ENCODE measurements at places on chromosomes 6 and 20.
A peak's percentile ranks its signal among the peaks of the same experiment; 100 is the strongest.

GRCh38 chr20:55538261-55538908 is 466.9 kb downstream of the CBLN4 start:
- DNase-seq, result no peak

DNA sequence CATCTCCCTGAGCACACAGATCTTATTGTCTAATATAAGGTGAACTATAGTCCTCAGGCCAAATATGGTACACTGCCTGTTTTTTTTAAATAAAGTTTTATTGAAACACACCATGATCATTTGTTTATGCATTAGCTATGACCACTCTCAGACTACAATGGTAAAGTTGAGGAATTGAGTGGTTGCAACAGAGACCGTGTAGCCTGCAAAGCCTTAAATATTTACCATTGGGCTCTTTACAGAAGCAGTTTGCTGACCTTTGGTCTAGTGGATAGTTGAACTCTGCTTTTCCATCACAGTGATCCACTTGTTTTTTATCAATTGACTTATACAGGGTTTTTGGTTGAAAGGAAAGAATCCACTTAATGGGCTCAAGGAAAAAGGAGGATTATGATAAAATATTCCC is 27.3 kb upstream of the METTL24 start:
- DNase-seq, result no peak

DNA sequence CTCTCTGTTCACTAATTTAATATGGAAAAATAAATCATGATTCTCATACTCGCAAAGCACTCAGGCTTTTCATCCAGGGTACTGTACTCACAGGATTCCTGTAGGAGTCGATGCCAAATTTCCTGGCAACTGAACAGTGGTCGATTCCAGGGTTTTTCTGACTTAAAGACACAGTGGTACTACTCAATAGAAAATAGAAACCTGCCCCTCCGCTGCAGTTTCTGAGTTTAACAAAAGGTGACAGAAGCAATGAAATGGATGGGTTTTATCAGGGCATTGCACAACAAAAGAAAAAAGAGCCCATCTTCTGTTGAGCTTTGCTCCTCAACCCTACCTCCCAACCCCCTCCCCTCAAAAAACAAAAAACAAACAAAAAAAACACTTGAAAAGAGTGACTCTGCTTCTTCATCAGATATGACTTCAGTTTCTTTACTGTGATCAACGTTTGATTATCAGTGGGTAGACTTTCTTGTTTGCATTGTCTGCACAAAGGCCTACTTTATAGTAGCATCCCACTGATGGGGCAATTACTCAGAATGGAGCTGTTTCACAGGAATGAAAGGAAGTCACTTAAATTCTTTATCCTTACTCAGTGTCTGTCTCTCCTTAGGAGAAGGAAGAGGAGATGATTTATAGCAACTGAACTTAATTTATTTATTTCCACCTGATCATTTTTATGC is 96.2 kb upstream of the FOXO3 start:
- no peak for DNase-seq

DNA sequence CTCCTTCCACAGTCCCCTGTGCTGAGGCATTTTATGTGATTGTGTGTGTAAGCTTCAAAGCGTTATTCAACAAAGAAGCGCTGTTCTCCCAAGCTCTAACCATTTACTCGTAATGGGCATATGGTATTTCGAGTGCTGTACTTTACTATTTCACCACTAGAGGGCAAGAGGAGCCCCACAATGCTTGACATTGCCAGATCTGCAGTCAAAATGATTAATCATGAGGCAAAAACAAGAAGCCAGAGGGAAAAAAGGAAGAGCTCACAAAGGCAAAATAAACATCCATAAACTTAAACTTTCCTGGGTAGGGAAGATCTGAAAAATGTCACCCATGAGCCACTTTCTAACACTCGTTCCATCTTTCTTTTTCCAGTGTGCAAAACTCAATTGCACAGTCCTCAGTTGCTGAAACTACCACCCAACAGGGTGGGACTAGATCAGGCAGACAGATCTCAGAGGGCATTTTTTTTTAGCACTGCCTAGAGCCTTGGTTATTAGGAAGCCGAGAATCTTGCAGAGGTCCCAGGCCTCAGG is 215.0 kb upstream of the PLCB4 start:
- DNase-seq, result no peak

DNA sequence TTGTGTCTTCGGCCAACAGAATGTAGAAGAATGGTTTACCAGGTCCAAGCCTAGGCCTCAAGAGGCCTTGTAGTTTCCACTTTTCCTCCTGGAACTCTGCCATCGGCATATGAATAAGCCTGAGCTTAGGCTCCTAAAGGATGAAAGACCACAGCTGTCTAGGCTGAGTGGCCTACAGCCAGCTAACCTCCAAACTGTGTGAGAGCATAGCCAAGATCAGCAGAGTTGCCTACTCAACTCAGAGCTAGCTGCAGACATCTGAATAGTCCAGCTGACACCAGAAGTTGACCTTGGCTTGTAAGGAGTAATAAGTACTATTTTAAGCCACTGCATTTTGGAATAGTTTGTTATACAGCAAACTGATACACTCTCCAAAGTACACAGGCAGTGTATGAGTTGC is 52.6 kb upstream of the SMIM29 start:
- no peak for DNase-seq

- DNase-seq, result no peak
Observed at GRCh38 chr6:903761-904160, 210.8 kb upstream of the EXOC2 start.

DNA sequence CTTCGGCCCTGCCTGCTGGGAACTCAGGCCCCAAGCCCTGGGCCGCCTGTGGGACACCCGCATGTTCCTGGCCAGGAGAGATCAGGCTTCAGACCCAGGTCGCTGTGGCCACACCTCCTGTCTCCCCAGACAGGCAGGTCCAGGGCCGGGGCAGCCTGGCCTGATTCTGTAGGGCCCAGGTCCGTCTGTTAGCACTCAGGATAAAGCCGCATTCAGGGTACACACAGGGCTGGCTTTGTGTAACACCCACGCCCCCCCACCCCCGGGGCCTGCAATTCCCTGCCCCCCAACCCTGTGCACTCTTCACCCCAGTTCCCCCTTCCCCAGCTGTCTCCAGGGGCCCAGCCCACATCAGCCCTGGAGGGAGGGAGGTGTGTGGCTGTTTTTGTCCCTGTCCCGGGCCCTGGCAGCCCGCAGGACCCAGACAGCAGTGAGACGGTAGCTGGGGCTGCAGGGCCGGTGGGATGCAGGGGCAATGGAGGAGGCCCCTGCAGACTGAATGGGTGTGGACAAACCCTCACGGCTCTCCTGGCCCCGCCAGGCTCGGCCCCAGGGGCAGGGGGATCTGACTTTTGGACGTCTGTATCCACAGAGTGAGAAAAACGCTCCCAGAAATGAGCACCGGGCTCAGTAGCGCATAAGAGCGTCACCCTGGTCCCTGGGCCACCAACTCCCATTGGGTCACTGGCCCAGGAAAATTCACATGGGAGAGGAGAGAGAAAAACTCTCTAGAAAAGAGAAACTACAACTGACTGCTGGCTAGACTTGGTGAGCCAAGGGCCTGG is 42.4 kb upstream of the ZBP1 start:
- DNase-seq, result no peak

GRCh38 chr20:52974179-52974594 is 2.0 kb downstream of the TSHZ2 start:
- peak; percentile 34 for DNase-seq

DNA sequence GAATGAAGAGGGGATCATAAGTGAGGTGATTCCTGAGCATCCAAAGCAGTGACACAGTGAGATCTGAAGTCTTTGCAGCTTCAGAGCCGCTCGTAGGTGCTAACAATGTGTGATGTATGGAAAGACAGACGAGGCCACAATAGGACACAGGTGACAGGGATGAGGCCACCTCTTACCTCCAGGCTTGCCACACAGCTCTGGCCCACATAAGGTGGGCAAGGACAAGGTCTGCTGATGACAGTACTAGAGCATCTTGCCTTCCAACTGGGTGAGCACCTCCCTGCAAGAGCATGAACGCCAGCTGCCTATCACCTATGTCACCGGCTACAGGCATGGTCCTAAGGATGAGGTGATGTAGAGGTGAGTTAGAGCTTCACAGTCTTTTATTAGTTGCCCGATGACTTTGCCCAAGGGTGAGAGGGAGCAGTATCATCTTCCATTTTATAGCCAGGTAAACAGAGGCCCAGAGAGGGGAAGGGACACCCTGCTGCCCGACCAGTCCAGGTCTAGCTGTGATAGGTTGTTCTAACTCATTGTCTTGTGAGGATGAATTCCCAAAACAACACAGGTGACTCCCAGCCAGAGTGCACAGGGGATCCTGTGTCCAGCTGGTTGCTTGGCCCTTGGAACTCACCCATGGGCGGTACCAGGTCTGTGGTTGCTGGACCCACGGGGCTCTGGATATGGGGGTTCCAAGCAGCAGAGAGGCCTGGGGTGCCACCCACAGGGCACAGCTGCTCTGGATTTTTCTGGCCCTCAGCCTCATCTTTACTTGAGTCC is 6.2 kb upstream of the TGM6 start:
- DNase-seq, result no peak

DNA sequence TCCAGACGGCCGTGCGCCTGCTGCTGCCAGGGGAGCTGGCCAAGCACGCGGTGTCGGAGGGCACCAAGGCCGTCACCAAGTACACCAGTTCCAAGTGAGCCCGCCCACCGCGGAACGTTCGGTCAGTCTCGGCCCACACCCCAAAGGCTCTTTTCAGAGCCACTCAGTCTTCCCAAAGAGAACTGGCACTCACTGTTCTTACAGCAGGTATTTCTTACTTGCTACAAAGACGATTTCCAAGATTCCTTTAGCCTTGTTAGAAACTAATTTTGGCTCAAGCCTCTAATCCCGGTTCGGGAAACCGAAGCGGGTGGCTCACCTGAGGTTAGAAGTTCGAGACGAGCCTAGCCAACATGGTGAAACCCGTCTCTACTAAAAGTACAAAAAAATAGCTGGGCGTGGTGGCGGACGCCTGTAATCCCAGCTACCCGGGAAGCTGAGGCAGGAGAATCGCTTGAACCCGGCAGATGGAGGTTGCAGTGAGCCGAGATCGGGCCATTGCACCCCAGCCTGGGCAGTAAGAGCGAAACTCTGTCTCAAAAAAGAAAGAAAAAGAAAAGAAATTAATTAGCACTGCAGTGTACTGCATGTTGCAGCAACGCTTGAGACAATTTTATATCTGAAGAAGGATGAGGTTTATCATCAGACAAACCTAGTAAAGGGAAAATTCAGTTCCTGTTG is 73.1 kb downstream of the OR2B2 start:
- DNase-seq, result peak; percentile 28

- no peak for DNase-seq
Observed at GRCh38 chr20:20083807-20084206, 31.5 kb downstream of the CFAP61 start.

- DNase-seq, result no peak
Observed at GRCh38 chr6:37375376-37375775, 21.6 kb downstream of the RNF8 start.

GRCh38 chr6:18245642-18246041 is 18.7 kb downstream of the DEK start:
- peak; percentile 30 for DNase-seq

DNA sequence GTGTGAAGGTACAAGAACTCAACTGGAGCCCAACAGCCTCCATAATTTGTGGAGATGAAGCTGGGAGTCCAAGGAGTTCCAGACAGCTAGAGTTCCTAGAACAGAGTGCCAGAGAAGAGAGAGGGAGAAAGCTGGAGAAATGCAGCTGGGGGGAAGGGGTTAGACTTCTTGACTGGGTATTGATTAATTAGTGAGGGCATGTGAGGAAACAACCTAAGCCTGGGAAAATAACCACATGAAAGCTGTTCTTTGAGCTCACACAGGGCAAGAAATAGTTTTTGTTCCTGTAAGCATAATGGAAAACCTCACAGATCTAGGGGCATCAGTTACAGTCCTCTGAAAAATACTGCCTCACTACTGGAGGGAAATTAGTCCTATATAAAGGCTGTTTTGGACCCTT is 230.5 kb upstream of the FKBP1C start:
- DNase-seq, result no peak

GRCh38 chr6:147055821-147056392 is 148.3 kb upstream of the STXBP5 start:
- no peak for DNase-seq

DNA sequence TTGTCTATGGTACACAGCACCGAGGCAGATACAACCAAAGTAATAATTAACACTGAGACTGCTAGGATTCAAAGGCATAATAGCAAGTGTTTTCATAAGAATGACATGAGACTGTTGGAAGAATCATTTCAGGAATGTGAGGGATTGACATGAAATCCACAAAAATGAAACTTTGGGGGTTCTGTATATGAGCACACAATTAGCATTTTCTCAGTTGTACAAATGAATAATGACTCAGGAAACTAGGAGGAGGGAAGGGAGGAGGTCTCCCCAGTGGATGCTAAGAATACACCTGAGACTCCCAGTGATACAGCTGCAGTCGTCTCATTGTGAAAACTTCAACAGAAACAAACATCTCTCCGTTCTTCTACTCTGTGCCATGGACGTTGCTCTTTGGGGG is 428.4 kb upstream of the PLCB4 start:
- no peak for DNase-seq

GRCh38 chr20:57874141-57874540 is 164.3 kb upstream of the PMEPA1 start:
- DNase-seq, result no peak

GRCh38 chr20:62241506-62241905 is 3.2 kb downstream of the OSBPL2 start:
- no peak for DNase-seq

DNA sequence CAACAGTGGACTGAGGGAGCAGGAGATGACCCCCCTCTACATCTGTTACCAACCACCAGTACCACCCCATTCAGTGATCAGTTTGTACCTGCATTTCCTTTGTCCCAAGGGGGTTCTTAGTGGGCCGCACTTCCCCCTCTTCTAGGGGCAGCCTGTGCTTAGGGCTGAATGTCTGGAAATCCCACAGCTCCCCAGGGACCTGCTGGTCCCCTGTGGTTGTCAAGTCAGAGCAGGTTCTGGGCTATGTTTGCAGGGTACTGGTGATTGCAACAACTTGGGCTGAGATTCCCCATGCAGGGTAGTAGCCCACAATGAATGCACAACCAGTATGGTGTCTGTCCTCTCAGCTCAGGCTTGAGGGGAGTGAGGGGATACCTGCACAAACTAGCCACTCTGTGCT is 39.7 kb upstream of the COL10A1 start:
- no peak for DNase-seq

- DNase-seq, result no peak
Observed at GRCh38 chr20:63136296-63136695, 79.6 kb downstream of the YTHDF1 start.

GRCh38 chr6:153511896-153512496 is 380.9 kb upstream of the RGS17 start:
- DNase-seq, result no peak

DNA sequence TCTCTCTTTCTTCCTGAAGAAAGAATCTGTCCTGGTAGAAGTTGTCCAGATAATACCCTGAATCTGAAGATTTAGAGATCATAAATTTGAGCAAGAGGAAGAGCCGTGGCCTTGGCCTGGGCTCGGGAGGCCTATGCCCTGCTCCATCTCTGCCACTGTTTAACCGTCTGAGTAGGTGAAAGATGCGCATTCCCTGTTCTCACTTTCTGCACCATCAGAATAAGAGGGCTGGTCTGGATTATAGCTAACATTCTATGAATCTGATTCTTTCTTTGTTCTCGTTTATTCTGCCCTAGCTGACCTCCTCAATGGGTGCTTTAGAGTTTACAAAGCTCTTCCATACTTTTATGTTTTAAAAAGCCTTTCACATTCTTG is 51.3 kb downstream of the ELOVL4 start:
- DNase-seq, result no peak

Data from stimulated activated CD4-positive, alpha-beta T cell treated with anti-CD3 and anti-CD28 coated beads, Interleukin-15, amount 100 ng/mL, for 48 hours (primary cell).